ENCODE measurements at places on chromosomes 2 and 18.

DNA sequence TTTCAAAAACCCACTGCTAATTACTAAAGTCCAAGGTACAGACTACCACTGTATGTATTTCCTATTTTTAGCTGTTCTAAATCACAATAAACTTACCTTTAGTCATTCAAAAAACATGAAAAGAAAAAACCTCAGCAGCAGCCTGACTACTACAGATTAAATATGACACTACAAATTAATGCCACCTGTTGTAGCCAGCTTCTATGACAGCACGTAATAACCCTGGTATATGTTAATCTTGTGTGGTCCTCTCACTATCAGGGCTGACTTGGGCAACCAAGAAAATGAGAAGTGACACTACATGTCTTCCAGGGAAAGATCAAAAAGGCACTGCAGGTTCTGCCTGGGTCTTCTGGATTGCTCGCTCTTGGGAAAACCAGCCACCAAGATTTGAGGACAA lies 90.6 kb upstream of the FAM124B start:
- no peak for DNase-seq

- DNase-seq: no peak
Measured at GRCh38 chr2:56286936-56287335, 103.1 kb downstream of the CCDC85A start.

DNA sequence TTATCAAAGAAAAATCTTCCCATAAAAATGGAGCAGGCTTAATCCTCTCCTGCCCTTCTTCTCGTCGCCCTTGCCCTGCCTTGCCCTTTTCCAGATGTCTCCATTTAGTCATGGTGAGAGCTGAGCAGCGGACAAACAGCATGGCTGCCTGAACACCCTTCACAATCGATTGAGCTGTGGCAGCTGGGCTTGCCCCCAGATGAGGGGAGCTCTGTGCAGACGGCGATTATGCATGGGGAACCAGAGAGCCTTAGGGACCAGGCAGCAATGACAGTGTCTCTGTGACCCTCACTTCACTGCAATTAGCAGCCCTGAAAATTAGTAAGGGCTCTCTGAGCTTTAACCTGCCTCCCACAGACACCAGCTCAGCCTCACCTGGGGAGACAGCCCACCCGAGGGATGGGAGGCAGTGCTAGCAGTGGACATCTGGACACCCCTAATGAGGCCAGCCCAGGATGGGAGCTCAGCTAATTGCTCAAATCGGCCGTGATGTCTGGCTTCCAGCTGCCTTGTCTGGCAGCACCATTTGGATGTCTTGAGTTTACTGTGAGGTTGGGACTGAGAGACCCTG lies 365.7 kb downstream of the TNS1 start:
- DNase-seq: no peak

- no peak for DNase-seq
Measured at GRCh38 chr2:209762563-209762962, 9.1 kb upstream of the UNC80 start.

DNA sequence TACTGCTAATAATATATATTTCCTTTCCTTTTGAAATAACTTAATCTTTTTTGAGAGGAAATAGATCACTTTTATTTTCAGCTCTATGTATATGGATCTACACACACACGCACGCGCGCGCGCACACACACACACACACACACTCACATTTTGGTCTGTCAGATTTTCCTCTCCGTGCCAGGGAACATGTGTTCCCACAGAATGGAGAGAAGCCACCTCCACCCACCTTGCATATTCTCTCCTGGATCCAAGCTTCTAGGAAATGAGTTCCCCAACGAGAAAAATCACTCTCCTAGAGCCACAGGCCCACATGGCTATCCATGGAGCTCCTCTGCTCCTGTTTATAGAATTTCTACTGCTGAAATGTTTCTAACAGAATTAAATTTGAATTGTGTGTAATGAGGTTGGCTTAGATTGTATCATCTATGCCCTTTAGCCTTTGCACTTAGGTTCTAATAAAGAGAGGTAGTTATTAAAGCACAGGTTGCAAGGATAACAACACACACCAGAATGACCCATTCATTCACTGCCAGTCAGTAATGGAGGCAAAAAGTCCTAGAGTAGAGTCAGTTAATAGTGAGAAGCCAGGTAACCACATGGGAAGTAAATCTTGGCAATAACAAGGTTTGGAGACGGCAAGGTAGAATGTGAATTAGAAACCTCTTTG lies 19.7 kb downstream of the IFIH1 start:
- no peak for DNase-seq

DNA sequence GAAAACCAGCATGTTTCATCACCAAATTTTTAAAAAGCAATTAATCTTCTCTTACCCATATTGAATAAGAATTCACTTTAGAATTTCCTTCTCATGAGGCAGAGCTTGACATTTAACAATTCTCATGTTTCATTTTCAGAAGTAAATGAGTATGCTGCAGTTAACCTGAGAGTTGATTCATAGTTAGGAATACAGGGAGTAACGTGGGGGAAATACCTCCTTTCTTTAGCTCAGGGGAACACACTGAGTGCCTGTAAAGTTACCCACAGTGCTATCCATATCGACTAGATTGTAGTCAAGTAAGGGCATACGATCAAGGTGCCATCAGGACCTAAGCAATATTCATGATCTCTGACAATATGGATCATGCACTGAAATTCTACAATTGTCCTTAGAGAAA lies 38.9 kb upstream of the ATIC start:
- DNase-seq: no peak

Data from fibroblast of skin of left biceps (primary cell).